ENCODE measurements at places on chromosomes 2 and 18.

GRCh38 chr2:33836628-33837027, 237.5 kb upstream of the FAM98A start:
- no peak for DNase-seq

DNA sequence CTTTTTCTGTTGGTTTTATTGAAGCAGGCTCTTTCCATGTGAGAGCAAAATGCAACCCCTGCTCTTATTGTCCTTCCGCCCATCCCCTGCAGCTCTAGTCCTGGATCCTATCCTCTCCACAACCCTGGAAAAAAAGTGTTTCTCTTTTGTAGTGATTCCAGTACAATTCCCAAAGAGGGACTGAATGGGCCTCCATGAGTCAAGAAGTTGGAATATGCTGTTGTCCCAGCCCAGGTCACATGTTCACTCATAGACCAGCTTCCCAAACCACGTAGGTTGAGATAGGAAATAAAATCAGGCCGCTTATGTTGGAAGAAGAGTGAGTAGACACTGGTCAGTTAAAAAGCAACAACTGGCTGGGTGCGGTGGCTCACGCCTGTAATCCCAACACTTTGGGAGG, 39.4 kb downstream of the CPO start:
- no peak for DNase-seq

GRCh38 chr18:69734536-69734935, 213.1 kb downstream of the CD226 start:
- no peak for DNase-seq

GRCh38 chr2:48045613-48046012, 139.3 kb upstream of the FBXO11 start:
- no peak for DNase-seq

- DNase-seq = no peak
Measured at GRCh38 chr18:66749481-66750035, 145.7 kb upstream of the CDH19 start.
